Foreskin melanocyte (primary cell): ENCODE measurements at places on chromosomes 1 and 21.

GRCh38 chr21:33013626-33014025, 12.1 kb upstream of the OLIG2 start:
- no peak for DNase-seq

DNA sequence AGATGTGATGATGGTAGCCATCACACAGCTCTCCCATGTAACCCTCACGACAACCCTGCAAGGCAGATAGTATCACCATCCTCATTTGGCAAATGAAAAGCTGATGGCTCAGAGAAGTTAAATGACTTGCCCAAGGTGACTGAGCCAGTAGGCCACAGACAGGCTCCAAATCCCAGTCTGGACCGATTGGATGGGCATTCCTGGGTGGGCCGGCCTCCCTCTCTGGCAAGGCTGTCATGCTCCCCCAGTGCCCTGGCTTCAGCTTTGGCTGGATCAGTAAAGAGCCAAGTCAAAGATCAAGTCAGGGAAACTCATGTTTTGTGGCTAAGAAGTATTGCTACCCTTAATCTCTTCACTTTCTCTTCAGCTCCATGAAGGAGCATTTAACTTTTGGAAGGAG, 41.2 kb downstream of the CDCP2 start:
- DNase-seq = no peak

DNA sequence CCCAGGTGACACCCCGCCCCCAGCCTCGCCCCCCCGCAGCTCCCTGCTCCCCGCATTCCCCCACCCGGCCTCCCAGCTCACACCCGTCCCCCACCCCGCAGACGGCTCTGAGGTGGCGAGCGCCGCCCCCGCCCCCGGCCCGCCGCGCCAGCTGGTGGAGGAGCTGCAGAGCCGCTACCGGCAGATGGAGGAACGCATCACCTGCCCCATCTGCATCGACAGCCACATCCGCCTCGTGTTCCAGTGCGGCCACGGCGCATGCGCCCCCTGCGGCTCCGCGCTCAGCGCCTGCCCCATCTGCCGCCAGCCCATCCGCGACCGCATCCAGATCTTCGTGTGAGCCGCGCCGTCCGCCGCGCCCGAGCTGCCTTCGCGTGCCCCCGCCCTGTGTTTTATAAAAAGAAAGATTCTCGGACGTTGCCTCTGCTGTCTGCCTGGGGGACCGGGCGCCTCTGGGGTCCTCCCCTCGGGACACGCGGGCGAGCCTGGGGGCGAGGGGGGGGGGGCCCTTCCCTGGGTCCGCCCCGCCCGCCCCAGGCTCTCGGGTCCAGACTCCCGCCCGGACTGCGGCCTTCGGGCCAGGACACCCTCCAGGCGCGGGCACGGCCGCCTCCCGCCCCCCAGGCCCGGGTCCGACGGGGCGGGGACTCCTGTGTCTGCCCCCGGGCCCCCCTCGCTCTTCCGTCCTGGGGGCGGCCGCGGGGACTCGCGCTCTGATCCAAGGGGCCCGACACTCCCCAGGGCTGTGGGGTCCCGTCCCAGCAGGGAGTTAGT, 1.6 kb upstream of the MMP23B start:
- peak; percentile 48 for DNase-seq

GRCh38 chr1:44050261-44050660, 19.0 kb upstream of the SLC6A9 start:
- no peak for DNase-seq

DNA sequence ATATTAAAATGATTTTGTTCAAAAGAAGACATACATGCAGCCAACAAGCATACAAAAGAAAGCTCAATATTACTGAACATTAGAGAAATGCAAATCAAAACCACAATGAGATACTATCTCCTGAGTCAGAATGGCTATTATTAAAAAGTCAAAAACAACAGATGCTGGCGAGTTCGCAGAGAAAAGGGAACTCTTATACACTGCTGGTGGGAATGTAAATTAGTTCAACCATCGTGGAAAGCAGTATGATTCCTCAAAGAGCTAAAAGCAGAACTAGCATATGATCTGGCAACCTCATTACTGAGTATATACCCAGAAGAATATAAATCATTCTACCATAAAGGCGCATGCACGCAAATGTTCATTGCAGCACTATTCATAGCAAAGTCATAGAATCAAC, 126.0 kb upstream of the HMCN1 start:
- no peak for DNase-seq
